ENCODE measurements at places on chromosomes 1 and 21.

DNA sequence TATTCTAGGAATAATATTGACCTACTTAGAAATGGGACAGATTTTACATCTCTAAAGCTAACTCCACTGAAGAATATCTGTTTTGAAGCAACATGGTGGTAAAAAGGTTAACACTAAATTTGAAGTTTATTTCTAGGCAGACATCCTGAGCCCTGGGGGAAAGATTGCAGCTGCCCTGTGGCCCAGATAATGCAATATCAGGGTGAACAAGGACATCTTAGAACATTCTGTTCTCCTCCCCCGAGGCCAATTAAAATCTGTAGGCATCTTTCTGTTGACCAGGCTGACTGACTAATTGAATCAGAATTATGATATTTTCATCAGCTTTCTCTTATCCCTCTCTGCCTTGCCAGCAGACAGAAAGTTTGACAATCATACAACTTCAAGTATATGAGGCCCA lies 149.8 kb upstream of the DUSP10 start:
- DNase-seq = no peak

DNA sequence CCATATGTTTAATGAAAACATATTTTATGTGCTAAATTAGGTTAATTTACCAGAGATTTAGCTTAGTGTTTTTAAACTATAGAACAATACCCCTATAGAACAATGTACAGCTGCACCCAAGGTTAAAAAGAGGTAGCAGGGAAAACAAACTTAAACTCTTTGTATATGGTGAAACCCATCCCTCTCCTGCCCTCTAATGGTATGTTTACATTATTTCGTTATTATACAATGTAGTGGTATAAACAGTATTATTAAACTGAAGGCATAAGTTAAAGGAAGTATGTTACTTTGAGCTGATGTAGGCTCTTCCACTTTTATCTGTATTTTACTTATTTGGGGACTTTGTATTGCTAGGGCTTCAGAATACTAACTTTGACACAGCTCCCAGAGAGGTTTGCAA lies 16.7 kb upstream of the ZYG11A start:
- no peak for DNase-seq

DNA sequence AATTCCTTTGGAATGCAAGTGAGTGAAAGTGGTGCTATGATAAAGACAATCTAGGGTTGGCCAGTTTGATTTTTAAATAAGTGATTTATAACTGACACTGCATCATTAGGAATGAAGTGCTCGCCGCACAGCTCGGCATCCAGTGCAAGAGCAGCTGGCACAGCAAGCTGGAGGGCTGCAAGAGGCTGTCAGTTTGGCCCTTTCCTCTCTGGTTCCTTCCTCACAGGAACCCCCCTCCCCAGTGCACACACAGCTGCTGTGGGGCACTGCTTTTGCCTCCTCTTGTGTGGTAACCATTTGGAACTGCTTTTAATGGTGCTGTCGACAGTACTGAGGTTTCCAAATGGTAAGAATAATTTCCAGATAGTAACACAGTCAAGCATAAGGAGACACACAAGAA lies 10.4 kb upstream of the BCAR3 start:
- DNase-seq = no peak

DNA sequence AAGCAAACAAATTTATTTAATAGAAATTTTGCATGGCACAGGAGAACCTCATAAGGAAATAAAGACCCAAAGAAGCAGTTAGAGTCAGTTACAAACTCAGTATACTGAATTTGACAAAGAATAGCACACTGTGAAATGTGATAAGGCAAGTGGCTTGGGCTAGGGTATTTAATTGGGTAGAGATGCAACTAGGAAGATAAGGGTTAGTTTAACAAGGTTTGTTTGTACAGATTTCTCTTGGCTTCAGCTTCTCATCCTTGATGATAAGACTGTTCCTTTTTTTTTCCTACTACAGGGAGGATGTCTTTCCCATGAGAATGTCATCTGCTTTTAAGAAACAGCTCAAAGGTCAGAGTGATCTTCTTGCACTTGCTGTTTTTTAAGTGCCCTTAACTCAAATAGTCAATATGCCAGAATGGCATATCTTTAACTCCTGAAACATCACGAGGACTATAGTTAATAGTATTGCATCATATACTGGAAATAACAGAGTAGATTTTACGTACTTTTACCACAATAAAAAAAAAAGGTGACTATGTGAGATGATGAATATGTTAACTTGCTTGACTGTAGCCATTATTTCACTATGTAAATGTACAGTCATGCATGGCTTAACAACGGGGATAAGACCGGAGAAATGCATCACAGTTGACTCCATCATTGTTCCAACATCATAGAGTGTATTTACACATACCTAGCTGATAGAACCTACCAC lies 9.2 kb upstream of the TRAF3IP3 start:
- no peak for DNase-seq

DNA sequence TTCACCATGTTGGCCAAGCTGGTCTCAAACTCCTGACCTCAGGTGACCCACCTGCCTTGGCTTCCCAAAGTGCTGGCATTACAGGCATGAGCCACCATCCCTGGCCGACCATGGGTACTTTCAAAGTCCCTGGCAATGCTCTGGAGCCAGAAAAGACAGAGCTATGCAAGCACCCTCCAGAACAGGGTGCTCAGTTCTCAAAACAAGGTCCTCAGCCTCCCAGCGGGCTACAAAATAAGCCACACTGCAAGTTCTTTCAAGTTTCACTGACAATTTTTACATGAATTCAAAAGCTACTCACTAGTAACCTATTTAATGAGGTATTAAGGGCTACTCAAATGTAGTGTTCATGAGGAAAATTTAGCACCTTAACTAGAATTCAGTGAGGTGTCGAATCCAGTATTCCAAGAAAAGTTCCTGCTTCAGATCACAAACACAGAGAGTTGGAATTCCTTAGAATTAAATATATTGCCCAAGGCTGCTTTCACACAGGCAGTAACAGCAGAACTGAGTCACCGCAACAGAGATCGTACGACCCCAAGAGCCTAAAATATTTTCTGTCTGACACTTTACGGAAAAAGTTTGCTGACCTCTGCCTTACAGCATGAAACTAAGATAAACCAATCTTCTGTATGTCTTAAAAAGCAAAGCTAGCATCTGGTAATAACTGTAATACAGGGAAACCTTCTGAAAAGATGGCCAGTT lies 60.7 kb downstream of the HSF2BP start:
- no peak for DNase-seq

- DNase-seq = no peak
These were observed 18.7 kb downstream of the COL6A1 start for GRCh38 chr21:46000182-46000730.

DNA sequence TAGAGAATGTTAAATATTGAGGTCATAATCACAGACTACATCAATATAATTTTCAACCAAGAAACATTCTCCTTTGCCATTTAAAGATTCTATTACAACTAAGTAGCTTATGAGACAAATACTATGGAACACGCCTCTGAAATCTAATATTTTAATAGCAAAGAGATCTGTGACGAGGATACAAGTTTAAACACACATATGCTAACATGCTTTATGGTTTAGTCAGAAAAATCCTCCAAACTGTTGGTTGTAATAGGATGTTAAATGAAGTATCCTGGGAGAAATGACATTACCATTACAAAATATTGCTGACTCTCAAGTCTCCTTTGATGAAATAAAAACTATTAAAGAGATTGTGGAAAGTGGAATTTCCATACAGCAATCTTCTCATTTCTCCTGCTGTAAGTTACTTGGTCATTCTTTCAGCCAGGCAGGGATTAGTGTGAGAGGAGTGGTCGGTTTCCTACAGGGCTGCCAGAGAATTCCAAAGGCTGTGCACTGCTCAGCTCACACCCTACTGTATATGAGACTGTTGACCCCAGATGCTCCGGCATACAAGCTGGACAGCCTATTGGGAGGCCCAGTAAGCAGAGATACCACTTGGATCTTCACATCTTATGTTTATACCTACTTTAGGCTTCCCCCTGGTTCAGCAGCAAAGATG lies 26.6 kb downstream of the SCYL3 start:
- DNase-seq = no peak

- no peak for DNase-seq
These were observed 92.0 kb downstream of the USH2A start for GRCh38 chr1:216331211-216331610.

DNA sequence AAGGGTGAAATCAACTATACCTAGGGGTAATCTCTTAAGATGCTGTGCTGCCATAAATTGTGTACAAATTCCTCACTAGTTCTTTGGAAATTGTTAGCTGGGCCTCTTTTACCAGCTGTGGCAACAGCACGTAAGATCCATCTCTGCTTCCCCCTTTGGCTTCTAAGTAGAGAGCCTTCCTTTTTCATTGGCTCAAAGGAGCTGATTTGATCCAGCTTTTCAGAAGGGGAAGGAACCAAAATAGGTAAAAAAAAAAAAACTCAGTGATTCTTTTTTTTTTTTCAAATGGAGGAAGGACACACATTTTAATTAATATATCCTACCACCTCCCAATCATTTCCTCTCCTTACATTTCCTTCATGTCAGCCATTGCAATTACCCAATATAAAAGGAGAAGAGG lies 4.0 kb upstream of the RCAN1 start:
- no peak for DNase-seq

DNA sequence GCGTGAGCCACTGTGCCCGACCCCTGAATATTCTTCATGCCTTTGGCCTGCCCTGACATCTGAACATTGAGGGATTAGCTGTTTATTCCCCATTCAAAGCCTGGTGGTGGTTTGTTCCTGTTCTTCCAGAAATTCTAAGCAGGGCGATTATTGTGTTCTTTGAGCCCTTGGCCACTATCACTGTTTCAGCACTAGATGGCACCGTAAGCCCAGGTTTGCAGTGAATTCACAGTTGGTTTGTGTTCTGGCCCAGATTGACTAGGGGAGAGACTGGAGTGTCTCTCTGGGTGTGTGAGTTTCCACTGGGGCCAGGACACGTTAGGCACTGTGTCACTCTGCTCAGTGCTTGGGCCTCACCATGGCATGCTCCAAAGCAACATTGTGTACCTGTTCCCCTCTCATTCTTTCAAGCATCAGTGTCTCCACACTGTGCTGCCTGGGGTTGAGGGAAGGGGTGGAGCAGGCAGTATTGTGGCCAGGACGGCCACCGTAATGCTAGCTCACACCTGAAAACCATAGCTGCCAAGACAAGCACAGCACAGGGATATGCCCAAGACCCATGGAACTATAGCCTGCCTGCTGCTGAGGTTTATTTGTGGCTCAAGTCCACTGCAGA lies 52.7 kb downstream of the PKN2 start:
- DNase-seq = peak; percentile 12

- DNase-seq = no peak
These were observed 6.5 kb downstream of the RNF207 start for GRCh38 chr1:6212193-6212959.

- DNase-seq = no peak
These were observed 81.5 kb downstream of the BEND5 start for GRCh38 chr1:48695161-48695560.

DNA sequence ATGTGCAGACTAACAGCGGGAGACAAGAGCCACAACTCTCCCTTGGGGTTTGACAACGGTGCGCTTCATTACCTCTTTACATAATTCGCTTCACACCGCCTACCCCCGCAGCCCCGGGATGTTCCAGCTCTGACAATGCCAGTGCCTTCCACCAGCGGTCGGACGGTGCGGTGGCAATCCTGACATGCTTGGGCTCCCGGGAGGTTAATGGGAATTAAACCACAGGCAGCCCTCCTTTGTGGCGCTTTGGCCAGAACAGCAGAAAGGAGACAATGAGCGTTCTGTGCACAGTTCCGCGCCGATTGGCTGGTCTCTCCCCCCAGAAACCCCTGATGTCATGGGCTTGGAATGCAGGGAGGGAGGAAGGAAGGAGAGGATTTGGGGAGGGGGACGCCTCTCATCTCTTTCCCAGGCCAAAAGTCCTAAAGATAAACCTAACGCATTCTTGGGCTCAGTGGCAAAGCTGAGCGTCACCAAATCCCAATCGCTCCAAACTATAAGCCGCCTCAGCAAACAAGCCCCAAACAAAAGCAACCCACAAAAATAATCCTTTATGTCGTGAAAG lies 1.3 kb downstream of the CNN3 start:
- DNase-seq = no peak

DNA sequence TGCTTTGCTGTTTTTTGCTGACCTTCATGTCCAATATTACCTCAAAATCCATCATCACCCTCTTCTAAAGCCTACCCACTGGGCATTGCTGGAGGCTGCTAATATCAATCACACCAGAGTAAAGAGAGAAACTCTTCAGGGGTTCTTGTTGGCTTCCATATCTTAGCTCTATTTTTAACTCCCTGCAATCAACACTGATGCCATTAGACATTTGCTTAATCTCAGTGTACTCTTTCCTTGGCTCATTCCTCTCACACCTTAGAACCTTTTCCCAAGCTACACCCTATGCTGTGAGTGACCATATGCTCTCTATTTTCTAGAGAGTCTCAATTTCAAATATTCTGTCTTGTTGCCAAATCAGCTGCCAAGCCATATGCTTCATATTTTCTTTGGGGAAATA lies 40.6 kb upstream of the RABGAP1L start:
- no peak for DNase-seq

DNA sequence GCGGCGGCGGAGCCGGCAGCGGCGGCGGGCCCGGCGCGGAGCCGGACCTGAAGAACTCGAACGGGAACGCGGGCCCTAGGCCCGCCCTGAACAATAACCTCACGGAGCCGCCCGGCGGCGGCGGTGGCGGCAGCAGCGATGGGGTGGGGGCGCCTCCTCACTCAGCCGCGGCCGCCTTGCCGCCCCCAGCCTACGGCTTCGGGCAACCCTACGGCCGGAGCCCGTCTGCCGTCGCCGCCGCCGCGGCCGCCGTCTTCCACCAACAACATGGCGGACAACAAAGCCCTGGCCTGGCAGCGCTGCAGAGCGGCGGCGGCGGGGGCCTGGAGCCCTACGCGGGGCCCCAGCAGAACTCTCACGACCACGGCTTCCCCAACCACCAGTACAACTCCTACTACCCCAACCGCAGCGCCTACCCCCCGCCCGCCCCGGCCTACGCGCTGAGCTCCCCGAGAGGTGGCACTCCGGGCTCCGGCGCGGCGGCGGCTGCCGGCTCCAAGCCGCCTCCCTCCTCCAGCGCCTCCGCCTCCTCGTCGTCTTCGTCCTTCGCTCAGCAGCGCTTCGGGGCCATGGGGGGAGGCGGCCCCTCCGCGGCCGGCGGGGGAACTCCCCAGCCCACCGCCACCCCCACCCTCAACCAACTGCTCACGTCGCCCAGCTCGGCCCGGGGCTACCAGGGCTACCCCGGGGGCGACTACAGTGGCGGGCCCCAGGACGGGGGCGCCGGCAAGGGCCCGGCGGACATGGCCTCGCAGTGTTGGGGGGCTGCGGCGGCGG lies 1.0 kb downstream of the ARID1A start:
- DNase-seq = peak; percentile 81

GRCh38 chr1:14519976-14520375 lies 78.5 kb upstream of the KAZN start:
- no peak for DNase-seq

- DNase-seq = no peak
These were observed 87.0 kb upstream of the WARS2 start for GRCh38 chr1:119227456-119227855.

DNA sequence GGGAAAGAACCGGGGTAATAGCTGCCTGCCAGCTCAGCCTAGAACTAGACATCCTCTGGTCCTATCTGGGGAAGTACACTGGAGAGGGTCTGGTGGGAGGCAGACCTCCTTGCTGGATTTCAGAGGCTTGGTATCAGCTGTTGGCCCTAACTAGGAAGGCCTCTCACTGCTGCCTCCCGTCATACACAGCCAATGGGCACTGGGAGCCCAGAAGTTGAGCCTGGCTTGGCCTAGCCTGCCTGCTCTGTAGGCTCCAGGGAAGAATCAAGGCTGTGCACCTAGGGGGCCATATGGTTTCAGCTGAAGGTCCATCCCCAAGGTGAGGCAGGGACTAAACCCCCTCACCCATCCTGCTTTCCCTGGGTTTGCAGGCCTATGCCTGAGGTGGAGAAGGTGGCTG lies 4.3 kb upstream of the MUTYH start:
- DNase-seq = no peak

- DNase-seq = no peak
These were observed 131.0 kb upstream of the RUNX1 start for GRCh38 chr21:35179990-35180540.

Data from activated CD4-positive, alpha-beta T cell treated with anti-CD3 and anti-CD28 coated beads for 4 hours (primary cell).